Stomach (tissue), 19 donors: ENCODE measurements at places on chromosomes 16 and 17. TPM values are rescaled to one million over a fixed set of nuclear protein-coding genes. Genes with fewer than 3 reads are reported as not detected.

Gene CDH16
- total RNA-seq = not detected

Gene ELMO3
- 57.2 TPM for total RNA-seq

GRCh38 chr17:49035470-49036269 lies 38.5 kb downstream of the IGF2BP1 start:
- no peak overlapping the region for H3K4me3 ChIP-seq
- H3K27me3 ChIP-seq = peaks cover 3% of the 10 kb centered on the region
- no peak overlapping the region for H3K27ac ChIP-seq
- H3K4me1 ChIP-seq = no peaks in the 10 kb centered on the region

GRCh38 chr16:11499295-11500089 lies 87.2 kb downstream of the LITAF start:
- H3K4me1 ChIP-seq = peaks cover 45% of the 10 kb centered on the region
- peak overlapping the region; percentile 50 for H3K27ac ChIP-seq
- no peaks in the 10 kb centered on the region for H3K36me3 ChIP-seq
- DNase-seq = peak; percentile 30
- H3K27me3 ChIP-seq = no peaks in the 10 kb centered on the region
- H3K4me3 ChIP-seq = no peak overlapping the region

DNA sequence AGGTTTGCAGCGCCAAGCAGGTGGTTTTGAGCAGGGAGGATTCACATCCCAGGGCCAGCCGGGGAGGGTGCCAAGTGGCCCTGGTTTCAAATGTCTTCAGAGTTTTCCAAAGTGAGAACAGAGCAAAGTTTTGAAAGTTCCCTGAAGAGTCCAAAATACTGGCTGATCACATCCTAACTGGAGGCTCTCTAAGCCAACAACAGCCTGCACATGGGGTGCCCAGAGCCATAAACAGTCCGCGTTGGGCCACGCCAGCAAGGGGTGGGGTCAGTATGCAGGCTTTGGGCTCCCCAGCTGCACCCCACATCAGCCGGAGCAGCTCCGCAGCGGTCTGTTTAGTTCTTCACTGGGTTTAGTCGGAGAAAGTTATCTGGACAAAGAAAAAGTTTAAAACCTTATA lies 150.9 kb downstream of the C16orf95 start:
- no peak overlapping the region for H3K27ac ChIP-seq
- no peak overlapping the region for H3K4me3 ChIP-seq
- peaks cover 14% of the 10 kb centered on the region for H3K27me3 ChIP-seq
- no peaks in the 10 kb centered on the region for H3K4me1 ChIP-seq
- H3K36me3 ChIP-seq = no peaks in the 10 kb centered on the region
- DNase-seq = no peak

DNA sequence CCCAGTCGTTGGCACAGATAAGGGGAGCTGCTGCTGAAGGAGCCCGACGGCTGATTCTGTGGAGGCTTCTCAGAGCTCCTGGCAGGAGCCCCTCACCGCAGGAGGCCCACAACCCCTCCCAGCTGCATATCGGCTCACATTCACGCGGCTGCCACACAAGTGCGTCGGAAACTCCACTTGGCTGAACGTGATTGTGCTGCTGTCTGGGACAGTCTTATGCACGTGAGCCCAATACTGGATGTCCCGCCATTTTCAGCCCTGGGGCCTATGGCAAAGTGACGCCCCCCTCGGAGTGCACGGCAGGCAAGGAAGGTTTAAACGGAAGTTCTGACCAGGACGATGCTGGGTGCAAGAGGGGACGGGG lies 8.7 kb upstream of the PITPNA start:
- H3K4me3 ChIP-seq = no peak overlapping the region
- H3K27ac ChIP-seq = no peak overlapping the region
- no peaks in the 10 kb centered on the region for H3K27me3 ChIP-seq
- DNase-seq = no peak

DNA sequence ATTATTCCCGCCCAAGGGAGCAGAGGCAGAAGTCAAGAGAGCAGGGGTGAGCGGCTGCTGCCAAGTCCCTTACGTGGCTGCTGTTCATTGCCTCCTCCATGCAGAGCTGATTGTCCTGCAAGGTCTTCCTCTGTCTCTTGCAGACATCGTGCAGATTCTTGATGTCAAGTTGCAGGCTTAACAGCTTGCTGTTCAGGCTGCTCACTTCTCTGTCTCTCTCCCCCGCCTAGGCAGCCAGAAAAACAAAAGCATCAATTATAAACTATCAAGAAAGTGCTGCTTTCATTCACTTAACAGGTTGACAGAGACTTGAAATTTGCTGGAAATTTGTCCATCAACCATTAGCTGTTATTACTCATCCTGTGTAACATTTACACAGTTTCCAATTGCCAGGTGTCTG lies 7.3 kb downstream of the PMFBP1 start:
- no peaks in the 10 kb centered on the region for H3K36me3 ChIP-seq
- no peak overlapping the region for H3K4me3 ChIP-seq
- no peak overlapping the region for H3K27ac ChIP-seq
- no peaks in the 10 kb centered on the region for H3K4me1 ChIP-seq

GRCh38 chr17:70378076-70378475 lies 208.7 kb downstream of the KCNJ2 start:
- no peaks in the 10 kb centered on the region for H3K36me3 ChIP-seq
- no peaks in the 10 kb centered on the region for H3K27me3 ChIP-seq
- DNase-seq = no peak
- H3K4me1 ChIP-seq = no peaks in the 10 kb centered on the region
- no peak overlapping the region for H3K27ac ChIP-seq

- peak overlapping the region; percentile 75 for H3K4me3 ChIP-seq
- no peak for DNase-seq
- H3K36me3 ChIP-seq = no peaks in the 10 kb centered on the region
- H3K27me3 ChIP-seq = peaks cover 27% of the 10 kb centered on the region
- H3K27ac ChIP-seq = peak overlapping the region; percentile 91
These were observed 926 bp downstream of the MYH10 start for GRCh38 chr17:8629371-8630226.

DNA sequence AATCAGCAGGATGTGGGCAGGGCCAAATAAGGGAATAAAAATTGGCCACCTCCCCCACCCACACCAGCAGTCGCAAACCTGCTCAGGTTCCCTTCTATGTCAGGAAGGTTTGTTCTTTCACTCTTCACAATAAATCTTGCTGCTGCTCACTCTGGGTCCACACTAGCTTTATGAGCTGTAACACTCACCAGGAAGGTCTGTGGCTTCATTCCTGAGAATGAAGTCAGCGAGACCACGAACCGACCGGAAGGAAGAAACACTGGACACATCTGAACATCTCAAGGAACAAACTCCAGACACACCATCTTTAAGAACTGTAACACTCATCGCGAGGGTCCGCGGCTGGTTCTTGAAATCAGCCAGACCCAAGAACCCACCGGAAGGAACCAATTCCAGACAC lies 115.5 kb upstream of the TBX2 start:
- H3K36me3 ChIP-seq = no peaks in the 10 kb centered on the region
- no peaks in the 10 kb centered on the region for H3K27me3 ChIP-seq
- H3K27ac ChIP-seq = no peak overlapping the region
- H3K4me1 ChIP-seq = peaks cover 6% of the 10 kb centered on the region
- no peak for DNase-seq
- no peak overlapping the region for H3K4me3 ChIP-seq

DNA sequence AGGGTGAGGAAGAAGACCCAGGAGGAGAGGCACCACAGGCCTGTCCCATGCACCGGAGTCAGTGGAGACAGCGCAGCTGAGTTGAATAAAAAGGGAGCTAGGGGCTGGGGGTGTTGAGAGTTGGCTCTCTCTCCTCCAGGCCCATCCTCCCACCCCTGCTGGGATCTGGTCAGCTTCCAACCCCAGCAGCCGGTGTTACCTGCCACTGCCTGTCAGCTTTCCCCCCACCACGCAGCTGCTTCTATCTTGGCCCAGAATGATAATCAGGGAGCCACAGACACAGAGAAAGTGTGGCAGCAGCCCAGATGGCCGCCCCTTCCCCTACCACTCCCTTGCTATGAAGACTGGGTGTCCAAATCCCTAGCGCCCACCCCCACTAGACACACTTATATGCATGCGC lies 120.6 kb upstream of the RPL38 start:
- H3K27me3 ChIP-seq = peaks cover 60% of the 10 kb centered on the region
- no peaks in the 10 kb centered on the region for H3K4me1 ChIP-seq
- H3K4me3 ChIP-seq = no peak overlapping the region
- no peak for DNase-seq
- H3K36me3 ChIP-seq = no peaks in the 10 kb centered on the region

GRCh38 chr17:63096426-63096825 lies 130.4 kb downstream of the TANC2 start:
- no peaks in the 10 kb centered on the region for H3K27me3 ChIP-seq
- no peak overlapping the region for H3K27ac ChIP-seq
- H3K4me1 ChIP-seq = no peaks in the 10 kb centered on the region
- no peaks in the 10 kb centered on the region for H3K36me3 ChIP-seq
- H3K4me3 ChIP-seq = no peak overlapping the region
- DNase-seq = no peak
